ENCODE measurements at places on chromosomes 3 and 15.

DNA sequence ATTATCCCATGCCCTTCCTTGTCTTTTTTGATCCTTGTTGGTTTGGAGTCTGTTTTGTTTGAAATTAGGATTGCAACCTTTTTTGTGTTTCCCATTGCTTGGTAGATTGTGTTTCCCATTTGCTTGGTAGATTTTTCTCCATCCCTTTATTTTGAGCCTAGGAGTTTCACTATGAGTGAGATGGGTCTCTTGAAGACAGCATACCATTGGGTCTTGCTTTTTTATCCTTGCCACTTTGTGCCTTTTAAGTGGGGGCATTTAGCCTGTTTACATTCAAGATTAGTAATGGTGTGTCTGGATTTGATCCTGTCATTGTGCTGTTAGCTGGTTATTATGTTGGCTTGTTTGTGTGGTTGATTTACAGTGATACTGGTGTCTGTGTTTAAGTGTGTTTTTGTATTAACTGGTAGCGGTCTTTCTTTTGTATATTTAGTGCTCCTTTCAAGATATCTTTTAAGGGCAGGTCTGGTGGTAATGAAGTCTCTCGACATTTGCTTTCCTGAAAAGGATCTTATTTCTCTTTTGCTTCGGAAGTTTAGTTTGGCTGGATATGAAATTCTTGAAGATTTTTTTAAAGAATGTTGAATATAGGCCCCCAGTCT is 70.8 kb downstream of the AKAP13 start:
- no peak for DNase-seq

GRCh38 chr3:46909535-46910161 is 32.1 kb downstream of the PTH1R start:
- DNase-seq = peak; percentile 80

GRCh38 chr3:63679186-63679585 is 26.7 kb downstream of the SNTN start:
- no peak for DNase-seq

GRCh38 chr15:40796512-40796911 is 10.4 kb upstream of the ZFYVE19 start:
- no peak for DNase-seq

- DNase-seq = no peak
These were observed 490.8 kb downstream of the MCTP2 start for GRCh38 chr15:94722024-94722636.

Data from AG10803 (cell line).